ENCODE measurements at places on chromosomes 1 and 21.

- no peak for DNase-seq
These were observed 13.7 kb downstream of the CSF1 start for GRCh38 chr1:109924316-109924715.

- DNase-seq: no peak
These were observed 5.4 kb upstream of the SLC2A7 start for GRCh38 chr1:9031484-9032259.

DNA sequence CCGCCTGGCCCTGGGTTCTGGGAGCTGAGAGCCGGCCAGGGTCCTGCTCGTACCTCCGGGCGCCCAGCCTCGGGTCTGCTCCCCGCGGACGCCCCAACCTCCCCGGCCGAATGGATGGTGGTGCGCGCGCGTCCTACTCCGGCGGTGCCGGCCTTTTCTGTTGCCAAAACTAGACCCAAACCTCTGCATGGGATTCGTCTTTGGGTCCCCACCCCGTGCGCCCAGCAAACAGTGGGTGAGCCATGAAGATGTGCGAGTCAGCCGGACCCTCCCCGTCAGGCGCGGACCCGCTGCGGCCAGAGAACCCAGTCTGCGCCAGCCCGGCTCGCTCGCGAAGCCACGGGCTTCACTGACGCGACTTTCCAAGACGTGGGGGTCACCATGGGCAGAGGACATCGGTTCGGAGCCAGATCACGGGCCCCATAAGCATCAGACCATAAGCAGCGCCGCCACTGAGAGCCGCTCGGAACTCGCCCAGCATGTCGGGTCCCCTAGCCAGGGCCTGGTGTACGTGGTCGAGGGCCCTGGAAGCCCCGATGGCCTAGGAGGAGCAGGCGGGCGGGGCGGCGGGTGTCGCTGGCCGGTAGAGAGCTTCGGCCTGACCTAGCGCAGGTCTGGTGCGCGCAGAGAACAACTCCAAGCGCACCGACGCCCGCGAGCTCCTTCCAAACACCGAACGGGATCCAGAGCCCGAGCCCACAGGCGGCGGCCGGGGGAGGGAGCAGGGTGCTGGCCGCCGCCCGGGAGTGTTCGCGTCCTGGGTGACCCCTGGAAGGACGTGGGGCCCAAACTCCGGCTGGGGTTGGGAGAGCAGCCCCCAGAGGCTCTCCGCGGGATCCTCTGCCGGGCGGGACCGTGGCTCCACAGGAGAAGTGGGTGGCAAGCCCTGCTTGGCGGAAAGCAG is 1.0 kb upstream of the TP73 start:
- no peak for DNase-seq

DNA sequence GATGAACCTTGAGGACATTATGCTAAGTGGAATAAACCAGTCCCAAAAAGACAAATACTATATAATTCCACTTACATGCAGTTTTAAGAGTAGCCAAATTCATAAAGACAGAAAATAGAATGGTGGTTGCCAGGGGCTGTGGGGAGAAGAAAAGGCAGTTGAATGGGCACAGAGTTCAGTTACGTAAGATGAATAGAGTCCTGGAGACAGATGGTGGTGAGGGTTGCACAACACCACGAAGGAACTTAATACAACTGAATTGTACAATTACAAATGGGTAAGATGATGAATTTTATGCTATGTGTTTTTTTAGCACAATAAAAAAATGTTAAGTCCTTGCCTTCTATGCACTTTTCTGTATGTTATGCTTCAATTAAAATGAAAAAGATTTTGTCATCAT is 66.6 kb downstream of the CD34 start:
- no peak for DNase-seq

- DNase-seq: no peak
These were observed 17.5 kb downstream of the UBASH3A start for GRCh38 chr21:42421018-42421793.

GRCh38 chr1:78250201-78250600 is 204.4 kb downstream of the GIPC2 start:
- no peak for DNase-seq

DNA sequence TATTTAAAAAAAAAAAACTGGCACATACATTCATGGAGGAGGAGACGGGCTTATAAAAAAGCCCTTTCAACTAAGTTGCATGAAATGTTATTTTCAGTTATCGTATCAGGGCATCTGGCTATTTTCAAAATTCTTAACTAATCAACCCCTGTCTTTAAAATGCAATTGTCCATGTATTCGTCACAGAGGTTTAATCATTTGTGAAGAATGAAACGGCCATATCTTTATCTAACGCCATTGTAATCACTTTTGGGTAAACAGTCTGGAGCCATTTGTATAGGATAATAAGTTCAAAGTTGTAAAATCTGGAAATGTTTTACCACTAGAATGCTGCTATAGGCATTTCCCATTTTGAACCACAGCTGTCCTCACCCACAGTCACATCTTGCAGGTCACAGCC is 30.4 kb downstream of the SLC30A10 start:
- DNase-seq: no peak

GRCh38 chr1:34176830-34177603 is at the start of gene C1orf94:
Gene C1orf94, plus strand, starts transcription at chr1:34176907. Its CDS starts 883 bp downstream, at chr1:34177790.
- DNase-seq: no peak

GRCh38 chr21:43958364-43959158 is 53.5 kb upstream of the TRAPPC10 start:
- no peak for DNase-seq

DNA sequence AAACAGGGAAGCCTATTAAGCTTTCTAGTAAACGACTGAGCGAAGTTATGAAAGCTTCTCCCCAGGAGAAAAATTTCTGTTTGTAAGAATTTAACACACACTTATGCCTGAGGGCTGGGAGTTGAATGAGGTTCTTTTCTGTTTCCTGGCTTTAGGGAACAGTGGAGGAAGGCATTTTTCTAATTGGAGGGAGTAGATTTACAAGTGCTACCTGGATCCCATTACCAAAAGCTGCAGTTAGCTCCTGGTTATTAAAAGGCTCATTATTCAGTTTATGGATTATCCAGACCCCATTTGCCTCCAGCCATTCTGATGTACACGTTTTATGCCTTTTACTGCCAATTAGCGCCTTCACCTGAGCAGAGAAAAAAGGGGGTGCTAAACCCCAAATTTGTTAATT is 7.5 kb downstream of the ST6GALNAC3 start:
- no peak for DNase-seq
